ENCODE measurements at places on chromosomes 2 and 18.

DNA sequence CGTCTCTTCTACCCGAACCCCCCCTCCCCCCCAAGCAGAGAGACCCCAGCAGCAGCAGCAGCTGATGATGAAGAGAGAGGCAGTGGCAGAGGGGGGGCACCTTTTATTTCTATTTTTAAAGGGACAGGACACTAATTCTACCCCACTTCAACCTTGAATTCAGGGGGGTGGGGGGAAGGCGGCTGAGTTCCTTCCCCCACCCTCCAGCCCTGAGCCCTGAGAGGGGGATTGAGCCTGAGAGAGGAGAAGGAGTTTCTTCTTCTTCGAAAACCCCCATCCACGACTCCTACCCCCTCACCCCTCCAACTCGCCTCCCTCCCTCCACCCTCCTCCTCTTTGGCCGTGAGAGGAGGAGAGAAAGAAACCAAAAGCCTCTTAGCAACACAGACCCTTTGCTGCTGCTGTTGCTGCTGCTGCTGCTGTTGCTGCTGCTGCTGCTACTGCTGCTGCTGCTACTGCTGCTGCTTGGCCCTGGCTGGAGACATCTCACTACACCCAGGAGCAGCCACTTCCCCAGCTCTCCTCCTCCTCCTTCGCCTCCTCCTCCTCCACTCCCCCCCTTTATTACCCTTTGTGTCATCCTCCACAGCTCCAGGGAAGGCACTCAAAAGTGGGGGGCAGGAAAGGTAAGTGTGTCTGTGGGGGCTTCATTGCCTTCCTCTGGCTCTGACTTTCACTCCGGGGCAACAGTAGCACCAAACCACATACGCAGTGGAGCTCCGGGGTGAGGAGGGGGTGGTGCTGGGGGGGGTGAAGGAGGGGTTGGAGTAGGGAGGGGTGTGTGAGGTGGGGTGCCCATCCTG lies at the start of gene MBD5:
Gene MBD5, plus strand, starts transcription at position 33 of the 803 bp plus-strand sequence.
- peak; percentile 83 for DNase-seq

DNA sequence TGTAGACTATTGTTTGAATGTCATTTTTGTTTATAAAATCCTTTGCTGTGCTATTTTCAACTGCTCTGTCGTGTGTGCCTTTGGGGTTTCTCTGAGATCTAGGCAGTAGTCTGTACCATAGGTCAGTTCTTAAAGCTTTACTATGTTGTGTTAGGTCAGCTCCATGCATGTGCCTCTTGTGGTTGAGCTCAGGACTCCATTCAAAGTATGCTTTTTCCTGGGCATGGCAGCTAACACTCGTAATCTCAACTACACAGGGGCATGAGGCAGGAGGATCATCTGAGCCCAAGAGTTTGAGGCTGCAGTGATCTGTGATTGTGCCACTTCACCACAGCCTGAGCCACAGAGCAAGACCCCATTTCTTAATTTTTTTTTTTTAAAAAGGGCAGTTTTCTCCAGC lies 174.4 kb upstream of the SPHKAP start:
- DNase-seq = no peak

DNA sequence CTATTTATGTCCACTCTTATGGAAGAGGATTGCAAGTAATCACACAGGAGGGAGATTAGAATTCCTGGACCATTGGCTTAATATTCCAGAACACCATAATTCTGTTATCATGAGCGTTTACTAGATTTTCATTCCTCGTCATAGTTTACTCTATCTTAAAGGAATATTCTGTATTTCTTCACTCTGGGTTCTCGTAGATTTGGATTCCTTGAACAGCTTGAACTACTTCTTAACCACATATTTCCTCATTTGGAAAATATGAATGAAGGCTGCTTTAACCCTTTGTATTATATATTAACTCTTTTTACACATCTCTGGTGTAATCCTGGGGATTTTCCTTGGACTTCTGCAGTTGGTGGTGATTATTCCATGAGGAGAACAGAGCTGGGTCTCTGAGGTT lies 46.3 kb upstream of the CCBE1 start:
- DNase-seq = no peak

DNA sequence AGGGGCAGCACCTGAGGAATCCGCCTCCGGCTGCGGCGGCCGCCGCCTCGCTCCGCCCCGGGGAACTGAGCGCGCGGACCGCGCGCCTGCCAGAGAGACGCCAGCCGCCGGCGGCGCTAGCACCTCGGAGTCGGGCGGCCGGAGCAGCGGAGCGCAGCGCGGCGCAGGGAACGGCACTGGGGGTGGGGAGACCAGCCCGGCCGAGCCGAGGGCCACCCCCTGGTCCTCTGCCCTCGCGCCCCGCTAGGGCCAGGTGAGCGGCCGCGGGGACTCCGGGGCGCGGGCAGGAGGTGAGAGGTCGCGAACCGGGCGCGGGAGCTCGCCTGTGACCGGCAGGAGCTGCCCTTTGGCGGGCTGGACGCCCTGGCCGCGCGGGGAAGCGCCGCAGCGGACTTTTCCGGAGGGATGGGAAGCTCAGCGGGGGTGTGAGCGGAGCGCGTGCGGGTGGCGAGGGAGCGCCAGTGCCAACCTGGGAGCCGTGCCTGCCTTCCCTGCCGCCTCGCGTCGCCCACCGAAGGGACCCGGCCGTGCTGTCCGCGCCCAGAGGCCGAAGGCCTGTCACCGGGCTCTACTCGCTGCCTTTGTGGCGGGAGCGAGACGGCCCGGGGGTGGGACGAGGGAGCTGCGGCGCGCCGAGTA lies at the start of gene GREB1L:
Gene GREB1L, plus strand, starts transcription at position 92 of the 639 bp plus-strand sequence. CDS start 141,287 bp downstream, outside the sequence.
- DNase-seq = peak; percentile 50

DNA sequence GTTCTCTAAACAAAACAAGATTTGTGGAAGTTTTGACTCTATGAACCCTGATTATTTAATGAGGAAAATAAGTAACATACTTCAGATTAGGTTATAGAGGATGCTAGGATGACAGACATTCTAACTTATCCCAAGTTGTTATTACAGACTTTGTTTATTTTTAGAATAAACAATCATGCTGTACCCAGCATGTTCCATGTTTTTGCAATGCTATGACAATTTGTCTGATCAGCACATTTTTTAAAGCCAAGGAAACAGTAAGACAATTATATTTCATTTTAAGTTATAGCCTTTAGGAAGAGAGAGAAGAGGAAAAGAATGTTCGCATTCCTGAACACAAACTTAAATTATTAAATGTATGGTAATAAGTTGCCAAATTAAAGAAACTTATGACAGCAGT lies 119.8 kb downstream of the KYNU start:
- DNase-seq = no peak

DNA sequence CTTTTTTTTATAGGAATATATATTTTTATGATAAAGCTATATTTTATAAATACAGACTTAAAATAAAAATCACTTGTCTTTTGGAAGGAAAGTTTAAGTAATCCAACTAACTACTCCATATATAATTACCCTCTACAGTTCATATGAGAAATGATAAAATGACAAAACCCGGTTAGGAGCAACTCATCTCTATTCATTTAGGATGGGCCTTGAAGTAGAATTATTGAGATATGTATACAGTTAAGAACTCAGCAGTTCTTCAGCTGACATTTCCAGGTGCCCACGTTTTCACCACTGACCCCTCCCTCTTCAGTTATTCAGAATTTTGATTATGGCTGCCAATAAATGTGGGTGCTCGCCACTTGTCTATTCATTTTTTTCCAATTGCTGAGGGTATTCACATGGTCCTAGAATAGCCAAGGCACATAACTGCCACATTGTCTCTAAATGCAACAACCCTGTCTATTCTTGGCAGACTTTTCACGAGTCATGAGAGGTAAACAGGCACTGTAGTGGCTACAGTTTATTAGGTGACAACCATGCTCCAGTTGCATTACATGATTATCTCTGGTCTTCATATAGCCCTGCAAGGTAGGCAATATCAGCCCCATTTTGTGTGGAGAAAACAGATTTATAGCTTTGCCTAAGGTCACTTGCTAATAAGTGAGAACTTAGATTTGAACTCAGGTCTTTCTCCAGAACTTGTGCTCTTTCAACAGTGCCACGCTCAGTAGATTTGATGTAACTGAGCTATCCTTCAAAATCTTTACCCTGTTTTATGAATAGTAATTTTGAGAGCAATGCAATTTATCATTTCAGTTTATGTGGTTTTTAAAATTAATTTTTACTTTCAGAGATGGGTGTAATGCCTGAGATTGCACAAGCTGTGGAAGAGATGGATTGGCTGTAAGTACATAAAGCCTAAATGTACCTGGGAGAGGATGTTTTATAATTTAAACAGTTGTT lies 2.9 kb downstream of the DDX1 start:
- no peak for DNase-seq

GRCh38 chr2:104870100-104870975 lies 16.4 kb downstream of the POU3F3 start:
- no peak for DNase-seq

DNA sequence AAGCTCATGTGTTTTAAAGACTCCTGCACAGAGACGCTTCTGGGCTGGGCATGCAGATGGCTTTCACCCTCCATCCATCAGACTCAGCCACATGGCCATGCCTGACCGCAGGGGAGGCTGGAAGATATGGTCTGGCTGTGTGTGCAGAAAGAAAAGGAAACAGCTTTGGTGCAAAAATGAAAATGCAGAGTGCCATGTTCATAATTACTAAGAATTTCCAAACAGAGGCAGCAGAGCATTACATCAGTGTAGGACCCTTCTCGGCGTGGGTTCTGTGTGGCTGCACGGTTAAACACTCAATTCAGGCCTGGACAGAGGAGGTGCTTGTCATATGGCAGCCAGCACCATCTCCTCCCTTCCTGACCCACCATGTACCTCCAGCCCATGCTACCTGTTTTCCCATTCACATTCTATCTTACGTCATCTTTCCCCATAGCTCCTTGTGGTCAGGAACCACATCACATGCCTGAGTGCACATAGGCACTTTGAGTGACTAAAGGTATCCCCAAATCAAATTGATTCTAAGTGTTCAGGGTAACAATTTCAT lies 200.3 kb upstream of the ID2 start:
- peak; percentile 82 for DNase-seq

GRCh38 chr2:206721256-206721920 lies 3.2 kb upstream of the DYTN start:
- DNase-seq = peak; percentile 82

- no peak for DNase-seq
These were observed 34.6 kb upstream of the IMPA2 start for GRCh38 chr18:11946756-11947155.

DNA sequence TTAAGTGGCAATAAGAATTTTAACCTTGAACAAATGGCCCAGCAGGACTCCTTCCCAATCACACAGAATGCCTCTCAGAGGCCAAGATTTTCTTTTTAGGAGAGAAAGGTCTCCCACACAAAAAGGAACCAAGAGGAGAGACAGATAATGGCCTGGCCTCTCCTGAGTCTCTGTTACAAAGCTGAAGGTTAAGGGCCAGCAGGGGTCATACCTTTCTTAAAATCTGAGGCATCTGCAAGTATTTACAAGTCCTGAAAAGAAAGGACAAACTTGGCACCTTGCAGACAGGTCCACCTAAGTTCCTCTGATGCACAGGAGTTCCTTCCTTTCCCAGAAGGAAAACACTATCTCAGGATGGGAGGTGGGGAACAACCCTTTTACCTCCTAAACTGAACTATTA lies 142.3 kb downstream of the TMEM163 start:
- no peak for DNase-seq

- no peak for DNase-seq
These were observed 273.2 kb downstream of the BCL11A start for GRCh38 chr2:60280238-60280637.

GRCh38 chr2:1770566-1771380 lies 26.5 kb upstream of the PXDN start:
- DNase-seq = no peak

GRCh38 chr2:189210250-189211087 lies 30.9 kb upstream of the COL5A2 start:
- DNase-seq = no peak

DNA sequence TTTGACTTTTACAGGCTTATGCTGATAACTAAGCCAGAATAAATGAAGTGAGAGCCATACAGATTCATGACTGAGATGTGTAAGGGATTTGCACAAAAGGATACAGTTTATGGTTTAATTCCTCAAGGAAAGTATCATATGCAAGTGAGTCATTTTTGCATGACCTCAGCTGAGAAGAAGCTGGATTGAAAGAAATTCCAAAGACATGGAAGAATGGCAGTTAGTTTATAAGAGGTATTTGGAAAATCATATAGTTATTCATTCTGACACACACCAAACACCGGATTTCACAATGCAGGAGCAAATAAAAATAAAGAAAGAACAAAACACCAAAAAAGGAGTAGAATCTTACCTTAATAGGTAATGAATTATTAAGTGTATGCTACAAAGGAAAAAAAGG lies 83.2 kb upstream of the RND3 start:
- no peak for DNase-seq

- DNase-seq = no peak
These were observed 151.3 kb downstream of the ZFP36L2 start for GRCh38 chr2:43075054-43075593.

- DNase-seq = peak; percentile 16
These were observed 72.5 kb upstream of the CYP26B1 start for GRCh38 chr2:72220170-72220569.

DNA sequence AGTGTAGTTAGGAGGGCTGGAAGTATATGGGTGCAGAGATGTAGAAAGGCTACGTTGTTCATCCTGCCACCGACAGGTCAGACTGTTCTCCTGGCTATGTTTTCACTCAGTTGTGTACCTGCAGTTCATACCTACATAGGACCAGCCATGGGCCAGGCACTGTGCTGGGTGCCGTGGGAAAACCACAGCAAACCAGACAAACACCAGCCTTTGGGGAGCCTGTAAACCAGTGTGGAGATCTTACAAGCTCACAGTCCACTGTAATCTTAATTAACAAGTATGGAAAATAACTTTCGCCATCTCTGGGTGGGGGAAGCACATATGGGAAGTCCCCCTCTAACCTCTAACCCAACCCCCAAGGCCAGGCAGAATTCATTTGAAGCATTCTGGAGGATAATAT lies 12.7 kb downstream of the NCK2 start:
- peak; percentile 61 for DNase-seq

- DNase-seq = no peak
These were observed 111.9 kb downstream of the TFCP2L1 start for GRCh38 chr2:121173112-121173511.
